ENCODE measurements at places on chromosomes 1 and 21. TPM values are rescaled to one million over a fixed set of nuclear protein-coding genes. Genes with fewer than 3 reads are reported as not detected.

- no peak for DNase-seq
Observed at GRCh38 chr1:8986814-8987190, 39.4 kb downstream of the SLC2A7 start.

- no peak for DNase-seq
Observed at GRCh38 chr1:174218983-174219382, 59.7 kb downstream of the RABGAP1L start.

- DNase-seq = no peak
Observed at GRCh38 chr1:192809307-192810252, 741 bp downstream of the RGS2 start.

- no peak for DNase-seq
Observed at GRCh38 chr1:19617376-19617775, 26.7 kb upstream of the NBL1 start.

DNA sequence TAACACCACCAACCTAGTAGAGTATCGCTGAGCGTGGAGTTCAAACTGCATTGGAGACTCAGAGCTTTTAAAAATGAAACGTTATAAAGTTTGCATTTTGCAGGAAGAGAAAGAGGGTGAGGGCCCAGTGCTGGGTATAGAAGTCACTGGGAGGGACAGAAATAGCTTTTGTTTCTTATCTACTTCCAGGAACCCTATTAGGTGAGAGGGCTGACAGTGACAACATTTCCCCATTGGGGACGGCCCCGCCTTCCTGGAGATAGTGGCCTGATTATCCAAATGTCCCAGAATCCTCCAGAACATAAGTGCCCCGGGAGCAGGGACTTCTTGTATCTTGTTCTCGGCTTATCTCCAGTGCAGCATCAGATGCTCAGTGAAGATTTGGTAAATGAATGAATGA is 574.9 kb downstream of the PTPRU start:
- no peak for DNase-seq

GRCh38 chr1:210787800-210788199 is 346.1 kb downstream of the KCNH1 start:
- DNase-seq = no peak

DNA sequence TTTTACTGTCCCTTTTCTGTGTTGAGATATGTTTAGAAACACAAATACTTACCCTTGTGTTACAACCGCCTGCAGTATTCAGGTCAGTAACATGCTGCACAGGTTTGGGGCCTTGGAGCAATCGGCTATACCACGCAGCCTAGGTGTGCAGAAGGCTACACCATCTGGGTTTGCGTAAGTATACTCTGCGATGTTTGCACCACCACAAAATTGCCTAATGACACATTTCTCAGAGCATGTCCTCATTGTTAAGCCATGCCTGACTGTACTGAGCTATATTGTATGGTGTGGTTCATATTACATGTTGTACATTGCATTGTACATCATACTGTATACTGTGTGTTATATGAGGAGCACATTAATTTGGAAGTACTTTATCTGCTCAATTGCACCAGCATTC is 247.4 kb downstream of the RHOU start:
- no peak for DNase-seq

DNA sequence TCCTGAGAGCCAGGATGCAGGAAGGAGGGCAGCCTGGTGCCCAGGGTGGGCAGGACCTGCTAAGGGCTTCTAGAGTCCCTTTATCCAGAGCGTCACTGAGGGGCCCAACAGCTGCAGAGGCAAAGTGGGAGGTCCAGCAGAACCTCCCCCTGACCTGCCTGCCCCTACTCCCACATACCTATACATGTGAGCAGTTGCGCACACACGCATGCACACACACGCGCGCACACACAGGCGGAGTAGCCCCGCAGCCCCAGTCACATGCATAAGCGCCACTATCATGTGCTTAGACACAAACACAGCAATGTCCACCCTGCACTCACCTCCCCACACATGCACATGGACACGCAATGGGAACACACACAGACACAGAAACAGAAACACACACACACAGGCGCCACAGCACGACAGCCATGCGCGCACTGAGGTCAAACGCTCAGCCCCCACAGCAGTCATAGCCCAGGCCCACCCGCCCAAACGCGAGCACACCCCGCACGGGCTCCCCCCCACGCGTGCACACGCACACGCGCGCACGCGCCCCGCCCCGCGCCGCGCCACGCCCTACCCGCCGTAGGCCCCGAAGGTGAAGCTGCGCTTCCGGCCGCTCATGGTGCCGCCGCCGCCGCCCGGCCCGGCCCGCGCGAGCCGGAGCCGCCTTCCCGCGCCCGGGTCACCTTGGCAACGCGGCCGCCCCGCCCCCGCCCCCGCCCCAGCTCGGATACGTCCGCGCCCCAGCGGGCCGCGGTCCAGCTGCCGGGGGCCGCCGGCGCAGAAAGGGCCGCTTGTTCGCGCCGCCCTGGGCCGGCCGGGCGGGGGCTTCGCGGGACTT is 17.7 kb downstream of the RAP1GAP start:
- no peak for DNase-seq

GRCh38 chr1:216028631-216029030 is 394.6 kb downstream of the USH2A start:
- no peak for DNase-seq

DNA sequence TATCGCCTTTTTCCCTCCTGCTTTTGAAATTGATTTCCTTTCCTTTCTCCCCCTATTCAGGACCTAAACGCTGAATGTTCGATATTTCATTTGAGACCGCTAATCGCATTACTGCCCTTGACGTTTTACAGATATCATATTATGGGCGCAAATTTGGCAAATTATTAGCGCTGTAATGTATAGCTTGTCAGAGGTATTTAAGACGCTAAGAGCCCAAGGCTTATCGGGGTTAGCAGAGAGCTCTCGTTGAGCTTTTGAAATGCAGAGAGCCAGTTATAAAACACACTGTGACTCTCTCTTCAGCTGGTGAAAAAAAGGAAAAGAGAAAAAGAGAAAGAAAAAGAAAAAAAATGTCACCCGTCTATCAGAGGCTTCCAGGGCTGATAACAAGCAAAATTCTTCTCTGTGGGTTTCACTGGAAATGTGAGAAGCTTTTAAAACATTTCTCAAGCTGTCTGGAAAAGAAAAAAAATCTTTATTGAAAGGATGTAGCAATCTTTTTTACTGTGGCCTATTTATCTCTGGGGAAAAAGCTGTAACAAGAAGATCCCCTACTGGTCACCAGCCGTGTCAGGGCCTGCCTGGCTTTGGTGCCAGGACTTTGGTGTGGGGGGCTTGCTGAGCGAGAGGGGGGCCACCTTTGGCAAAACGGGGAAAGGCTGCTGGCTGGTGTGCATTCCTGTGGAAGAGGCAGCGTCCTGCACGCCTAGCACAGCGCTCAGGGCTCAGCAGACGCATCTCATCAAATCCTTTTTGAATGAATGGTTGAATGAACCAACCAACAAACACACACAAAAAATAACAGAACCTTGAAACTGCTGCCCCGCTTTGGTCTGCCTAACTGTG is 119.8 kb downstream of the RNF220 start:
- no peak for DNase-seq

DNA sequence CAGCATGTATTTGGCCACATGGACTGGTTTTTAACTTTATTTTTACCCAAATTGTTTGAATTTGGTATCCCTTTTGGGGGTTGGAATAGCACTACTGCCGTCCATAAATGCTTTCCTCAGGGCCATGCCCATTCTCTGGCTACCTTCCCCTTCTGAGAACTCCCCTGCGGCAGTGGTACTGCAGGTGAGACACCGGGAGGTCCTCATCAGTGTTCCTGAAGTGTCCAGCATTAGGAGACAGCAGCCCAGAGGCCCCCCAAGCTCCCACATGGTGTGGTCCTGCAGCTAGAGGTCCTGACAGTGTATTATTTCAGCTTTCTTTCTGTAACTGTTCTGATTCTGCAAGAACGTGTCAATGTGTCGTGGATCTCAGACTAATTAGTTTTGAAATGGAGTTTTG is 8.9 kb downstream of the LMO4 start:
- no peak for DNase-seq

DNA sequence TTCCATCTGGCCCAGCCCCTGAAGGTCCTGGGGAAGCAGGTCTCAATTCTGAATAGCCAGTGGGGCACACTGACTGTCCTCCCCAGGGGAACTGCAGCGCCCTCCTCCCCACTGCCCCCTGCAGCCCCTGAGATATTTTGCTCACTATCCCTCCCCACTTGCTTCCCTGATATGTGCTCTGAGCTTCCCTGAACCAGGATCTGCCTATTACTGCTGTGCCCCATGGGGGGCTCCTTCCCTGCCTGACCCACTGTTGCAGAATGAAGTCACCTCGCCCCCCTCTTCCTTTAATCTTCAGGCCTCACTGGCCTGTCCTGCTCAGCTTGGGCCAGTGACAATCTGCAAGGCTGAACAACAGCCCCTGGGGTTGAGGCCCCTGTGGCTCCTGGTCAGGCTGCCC is 89.8 kb downstream of the PTPRU start:
- DNase-seq = no peak

- DNase-seq = no peak
Observed at GRCh38 chr1:39646232-39647081, 7.0 kb upstream of the HEYL start.

- no peak for DNase-seq
Observed at GRCh38 chr1:201059871-201060555, 36.5 kb upstream of the KIF21B start.

DNA sequence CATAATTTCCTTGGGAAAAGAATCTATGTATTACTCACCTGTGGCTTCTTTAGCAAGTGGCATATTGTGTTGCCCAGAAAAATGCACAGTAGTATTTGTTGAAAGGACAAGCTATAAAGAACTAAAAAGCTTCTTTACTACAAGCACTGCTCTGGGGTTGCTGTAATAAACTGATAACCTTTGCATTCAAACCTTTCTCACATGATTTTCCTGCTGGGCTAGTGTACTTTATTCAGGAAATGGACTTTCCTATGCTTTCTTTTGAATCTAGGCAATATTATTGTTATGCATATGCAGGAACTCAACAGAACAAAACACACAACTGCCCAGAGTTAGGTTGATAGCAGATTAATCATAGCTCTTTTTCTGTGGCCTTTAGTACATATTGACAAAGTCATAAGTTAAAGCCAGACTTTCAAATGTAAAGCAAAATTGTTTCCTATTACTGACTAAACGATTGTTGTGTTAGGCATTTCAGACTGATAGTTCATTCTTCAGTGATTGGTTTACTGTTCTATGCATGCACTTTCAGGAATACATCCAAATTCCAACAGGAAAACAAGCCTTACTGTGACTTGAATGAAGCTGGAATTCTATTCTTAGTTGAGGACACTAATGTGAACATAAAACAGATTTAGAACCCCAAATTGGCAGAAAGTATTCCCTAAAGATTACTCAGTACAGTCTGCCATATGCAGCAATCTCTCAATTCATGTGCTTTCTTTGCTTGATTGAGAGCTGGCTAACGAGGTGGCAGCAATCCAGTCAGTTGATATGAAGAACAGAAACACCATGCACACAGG is 564.3 kb upstream of the NEGR1 start:
- DNase-seq = no peak

Gene DNALI1
- 2.0 TPM for total RNA-seq

Gene RYR2
- not detected for total RNA-seq

Gene ITGB2
- 0.07 TPM for total RNA-seq

Gene LORICRIN
- not detected for total RNA-seq

Gene ZC3H11A
- 98.7 TPM for total RNA-seq

Gene DRAM2
- total RNA-seq = 25.5 TPM

Gene COL11A1
- total RNA-seq = not detected

Measured in pulmonary artery endothelial cell (primary cell).